ENCODE measurements at places on chromosomes 5 and 9.
A peak's percentile ranks its signal among the peaks of the same experiment; 100 is the strongest.

DNA sequence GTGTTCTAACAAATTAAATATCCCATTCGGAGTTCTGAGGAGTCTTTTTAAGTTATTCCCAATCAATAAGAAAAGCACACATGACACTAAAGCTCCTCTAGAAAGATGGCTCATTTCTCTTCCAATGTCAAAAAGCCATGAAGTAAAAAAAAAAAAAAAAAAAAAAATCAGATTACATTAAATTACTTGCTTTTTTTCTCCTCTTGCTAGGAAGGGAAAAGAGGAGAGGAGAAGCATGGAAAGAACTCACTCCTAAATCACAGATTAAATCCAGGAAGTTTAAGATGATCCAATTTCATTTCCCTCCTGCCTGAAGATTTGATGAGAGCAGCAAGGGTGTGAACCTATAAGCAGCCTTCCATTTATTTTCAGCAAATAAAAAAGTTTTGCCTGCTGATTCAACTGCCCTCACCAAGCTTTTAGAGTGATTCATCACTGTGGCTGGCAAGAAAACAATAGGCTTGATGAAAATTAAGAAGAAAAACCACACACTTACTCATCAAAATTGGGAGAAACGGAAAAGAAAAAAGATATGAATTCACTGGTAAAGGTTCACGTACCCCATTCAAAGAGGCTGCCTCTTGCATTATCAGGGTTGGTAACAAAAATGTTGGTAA is 19.7 kb downstream of the MYO10 start:
- peak; percentile 98 for DNase-seq

DNA sequence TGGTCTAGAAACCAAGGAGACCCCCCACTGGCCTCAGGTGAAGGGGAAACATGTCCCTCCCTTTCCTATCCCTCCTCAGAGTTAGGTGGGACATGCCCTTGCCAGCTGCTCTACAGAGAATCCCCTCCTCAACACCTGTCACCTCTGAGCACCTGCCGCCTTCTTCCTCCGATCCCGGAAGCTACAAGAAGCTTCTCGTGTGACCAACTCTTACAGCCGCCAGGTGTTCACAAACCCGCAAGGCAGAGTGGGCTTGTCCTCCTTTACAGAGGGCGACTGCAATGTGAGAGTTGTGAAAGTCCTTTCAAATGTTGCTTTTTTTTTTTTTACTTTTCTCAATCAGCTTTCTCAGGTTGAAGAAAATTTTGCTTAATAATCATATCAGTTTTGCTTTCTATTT is 3.7 kb upstream of the ICE1 start:
- no peak for DNase-seq

DNA sequence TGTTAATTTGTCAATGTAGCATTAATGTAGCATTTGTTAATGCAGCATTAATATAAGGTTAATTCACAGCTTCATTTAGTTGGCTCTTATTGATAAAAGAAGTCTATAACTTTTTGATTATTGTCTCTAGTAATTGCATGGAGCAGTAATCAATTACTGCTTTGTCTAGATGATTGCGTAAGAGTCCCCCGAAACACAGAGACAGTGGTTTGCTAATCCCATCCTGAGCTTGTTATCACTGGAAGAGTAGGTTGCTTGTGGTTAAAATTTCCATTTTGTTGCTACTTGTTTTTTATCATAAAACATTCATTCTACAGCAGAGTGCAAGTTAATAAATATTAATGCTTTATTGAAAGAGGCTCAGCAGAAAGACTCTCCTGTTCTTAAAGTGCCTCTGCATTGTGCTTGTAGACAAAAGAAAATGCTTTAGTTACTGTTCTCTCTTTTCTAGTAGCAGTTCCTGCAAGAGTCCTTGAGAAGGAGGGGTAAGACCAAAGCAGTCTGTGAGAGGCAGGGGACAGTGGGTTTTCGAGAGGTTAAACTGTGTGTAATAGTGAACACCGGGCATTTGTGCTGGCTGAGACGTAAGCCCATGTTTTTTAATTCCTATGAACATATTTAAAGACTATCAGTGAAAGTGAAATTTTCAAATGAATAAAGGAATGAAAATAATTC is 291.7 kb downstream of the TRPM3 start:
- no peak for DNase-seq

- DNase-seq = peak; percentile 44
Measured at GRCh38 chr5:178529080-178529479, 61.1 kb downstream of the COL23A1 start.

DNA sequence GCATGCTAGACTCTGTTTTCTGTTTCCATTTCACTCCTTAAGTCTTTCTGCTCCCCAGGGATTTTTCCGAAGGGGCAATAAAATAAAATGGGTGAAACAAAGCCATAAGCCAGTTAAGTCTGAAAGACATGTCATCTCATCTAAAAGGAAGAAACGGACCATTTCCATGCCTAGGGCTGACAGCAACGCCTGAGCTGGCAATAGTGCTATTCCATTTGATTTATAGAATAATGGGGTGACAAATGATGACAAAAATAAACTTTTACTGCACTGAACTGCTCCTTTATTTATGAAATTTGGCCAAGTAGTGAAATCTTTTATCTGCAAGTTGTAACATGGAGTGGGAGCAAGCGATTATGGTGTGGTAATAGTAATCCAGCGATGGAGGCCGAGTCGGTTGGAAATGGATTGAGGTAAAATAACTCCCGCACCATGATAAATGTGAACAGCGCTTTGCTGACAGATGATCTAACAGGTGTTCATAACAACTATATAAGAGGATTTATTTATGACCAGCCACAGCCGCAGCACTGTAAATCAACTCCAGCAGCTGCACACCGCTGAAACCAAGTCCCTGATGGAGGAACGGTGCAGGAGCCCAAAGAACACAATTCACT is 219.8 kb upstream of the TBCA start:
- DNase-seq = no peak

DNA sequence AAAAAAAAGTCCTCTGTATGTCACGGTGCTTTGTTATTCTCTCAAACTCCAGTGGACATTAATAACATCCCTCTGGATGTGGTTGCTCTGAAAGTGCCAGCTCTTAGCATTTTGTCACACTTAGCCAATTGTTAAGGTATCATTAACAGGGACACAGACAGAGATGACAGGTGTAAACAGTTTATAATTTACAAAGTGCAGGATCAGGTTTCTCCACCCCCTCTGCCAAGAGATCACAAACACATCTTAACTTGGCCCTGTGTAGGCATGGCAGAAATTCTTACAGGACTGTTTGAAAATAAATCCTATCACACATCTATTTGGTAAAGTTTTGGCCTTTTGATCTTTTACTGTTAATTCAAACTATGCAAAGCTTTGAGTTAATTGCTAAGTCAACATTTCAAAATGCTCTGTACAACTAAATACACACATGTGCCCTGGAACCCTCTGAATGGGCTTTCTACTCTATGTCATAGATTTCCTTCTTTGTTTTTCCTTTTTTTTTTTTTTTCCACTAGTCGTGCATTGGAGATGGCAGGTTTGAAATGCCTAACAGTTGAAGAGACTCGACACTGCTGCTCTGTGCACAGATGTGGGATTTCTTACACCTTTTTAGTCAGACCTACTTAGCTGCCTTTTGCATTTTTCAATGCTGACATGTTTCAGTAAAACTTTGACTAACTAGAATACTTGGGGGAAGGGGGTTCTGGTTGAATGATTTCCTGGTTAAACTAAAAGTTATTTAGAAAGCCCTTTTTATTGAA is 41.7 kb downstream of the SEMA6A start:
- DNase-seq = peak; percentile 32
